ENCODE measurements at places on chromosomes 11 and 22.

DNA sequence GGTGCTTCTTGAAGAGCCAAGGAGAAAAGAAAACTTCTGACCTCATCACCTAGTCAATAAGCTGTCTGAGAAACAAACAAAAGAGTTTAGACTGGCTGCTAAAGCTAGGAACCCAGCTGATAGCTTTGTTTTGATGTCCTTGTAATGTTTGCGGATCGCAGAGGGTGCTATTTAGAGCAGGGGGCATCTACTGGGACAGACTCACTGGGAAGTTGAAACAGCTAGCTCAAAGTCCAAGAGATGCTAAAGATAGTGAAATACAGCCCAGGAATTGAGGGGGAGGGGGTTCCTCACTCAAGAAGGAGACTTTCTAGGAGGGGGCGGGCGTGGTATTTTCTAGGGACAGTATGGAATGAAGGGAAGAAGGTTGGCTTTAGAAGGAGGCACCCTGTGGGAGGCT lies 18.9 kb downstream of the ZBTB16 start:
- DNase-seq = no peak

DNA sequence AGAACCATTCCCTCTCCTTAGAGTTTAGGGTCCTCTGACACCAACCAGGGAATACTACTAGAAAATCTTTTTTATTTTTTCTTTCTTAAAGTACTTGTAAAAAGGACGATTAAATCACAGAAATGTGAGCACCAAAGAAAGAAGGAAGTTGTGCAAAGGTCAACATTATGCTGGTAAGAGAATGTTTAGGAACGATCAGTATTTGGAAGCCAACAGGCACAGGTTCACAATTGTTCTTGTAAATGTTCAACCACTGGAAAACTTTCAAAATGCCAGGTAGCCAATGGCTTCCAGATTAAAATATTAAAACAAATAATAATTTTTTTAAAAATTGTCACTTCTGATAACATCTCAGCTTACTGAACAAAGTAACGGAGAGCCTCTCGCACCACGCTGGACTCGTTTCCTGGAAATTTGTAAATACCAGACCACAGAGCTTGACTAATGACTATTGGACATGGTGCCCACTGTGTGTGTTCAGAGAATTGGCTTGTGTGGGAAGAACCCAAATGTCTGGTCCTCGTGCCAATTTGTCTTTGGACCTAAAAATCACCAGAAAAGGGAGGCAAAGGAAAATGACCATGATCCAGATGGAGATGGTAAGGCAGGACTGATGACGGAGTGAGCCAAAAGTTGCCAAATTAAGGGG lies 20.8 kb downstream of the COMMD9 start:
- no peak for DNase-seq

DNA sequence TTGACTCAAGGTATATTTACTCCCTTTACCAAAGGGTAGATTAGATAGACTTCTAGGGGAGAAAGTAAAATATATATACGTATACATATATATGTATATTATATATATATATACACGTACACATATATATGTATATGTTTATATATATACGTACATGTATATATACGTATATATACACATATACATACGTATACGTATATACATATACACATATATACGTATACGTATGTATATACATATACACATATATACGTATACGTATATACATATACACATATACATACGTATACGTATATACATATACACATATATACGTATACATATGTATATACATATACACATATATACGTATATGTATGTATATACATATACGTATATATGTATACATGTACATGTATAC lies 430.5 kb upstream of the ANO3 start:
- no peak for DNase-seq

GRCh38 chr22:19844377-19845053 lies 10.2 kb downstream of the GNB1L start:
- DNase-seq = peak; percentile 13

GRCh38 chr11:78798663-78799062 lies 224.0 kb upstream of the NARS2 start:
- peak; percentile 57 for DNase-seq

GRCh38 chr11:120882175-120882574 lies 141.7 kb upstream of the TBCEL start:
- no peak for DNase-seq

GRCh38 chr11:76083563-76084451 lies 122.5 kb downstream of the WNT11 start:
- no peak for DNase-seq

DNA sequence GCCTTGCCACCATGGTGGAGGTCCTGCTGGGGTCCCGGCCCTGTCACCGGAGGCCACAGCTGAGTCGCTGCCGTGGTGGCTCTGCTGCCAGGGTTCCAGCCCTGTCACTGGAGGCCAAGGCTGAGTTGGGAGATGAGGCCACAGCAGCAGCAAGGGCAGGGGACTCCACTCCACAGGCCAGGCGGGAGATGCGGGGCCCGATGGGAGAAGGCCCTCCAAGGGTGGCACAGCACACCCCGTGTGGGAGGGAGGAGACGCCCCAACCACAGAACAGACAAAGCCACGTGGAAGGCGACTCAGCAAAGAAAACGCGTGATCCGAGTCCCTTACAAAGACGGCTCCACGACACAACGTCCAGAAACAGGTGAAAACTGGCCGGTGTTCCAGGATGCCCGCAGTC lies 159.3 kb downstream of the BRD1 start:
- no peak for DNase-seq

DNA sequence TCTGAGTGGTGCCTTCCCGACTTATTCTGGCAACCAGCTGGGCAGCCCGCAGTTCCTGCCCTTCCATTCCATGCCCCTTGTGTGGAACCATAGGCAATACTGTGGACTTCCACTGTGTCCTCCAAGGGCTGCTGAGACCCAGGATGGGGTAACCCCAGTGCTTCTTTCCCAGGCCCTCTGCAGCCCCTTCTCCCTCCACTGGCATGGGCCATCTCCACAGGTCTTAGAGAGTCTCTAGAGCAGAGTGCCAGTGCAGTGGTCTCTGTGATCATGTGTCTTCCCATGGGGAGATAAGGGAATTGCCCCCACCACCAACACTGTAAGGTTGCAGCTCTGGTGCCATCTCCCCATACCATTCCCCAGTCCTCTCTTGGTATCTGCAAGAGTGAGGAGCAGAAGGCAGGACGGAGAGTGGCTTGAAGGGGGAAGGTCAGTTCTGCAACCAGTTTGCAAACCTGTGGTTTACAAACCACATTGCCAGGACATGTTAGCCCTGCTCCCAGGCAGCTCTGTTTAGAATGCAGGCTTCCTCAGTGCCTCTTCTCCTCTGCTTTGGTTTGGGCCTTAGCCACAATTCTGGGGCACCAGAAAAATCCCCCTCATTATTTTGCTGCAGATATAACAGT lies 20.9 kb upstream of the DRD2 start:
- no peak for DNase-seq

DNA sequence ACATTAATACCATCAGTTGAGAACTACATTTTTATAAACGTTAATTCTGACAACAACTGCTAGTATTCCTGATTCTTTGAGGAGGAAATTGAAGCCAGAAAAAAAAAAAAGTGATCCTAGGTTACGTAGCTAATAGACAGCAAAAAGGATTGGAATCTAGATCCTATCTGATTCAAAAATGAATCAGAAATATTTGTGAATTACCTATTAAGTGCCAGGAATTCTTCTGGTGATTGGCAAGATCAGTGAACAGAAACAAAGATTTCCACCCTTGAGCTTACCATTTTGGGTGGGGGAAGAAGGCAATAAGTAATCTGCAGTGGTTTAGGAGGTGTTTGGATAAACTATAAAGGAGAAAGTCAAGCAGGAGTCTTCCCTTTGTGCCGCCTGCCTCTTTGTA lies 63.9 kb upstream of the LARGE1 start:
- DNase-seq = no peak

Measured in stimulated activated naive CD8-positive, alpha-beta T cell treated with anti-CD3 and anti-CD28 coated beads, Interleukin-15, Interleukin-2, amounts not matched to agents 100 U/mL and 50 U/mL, for 24 hours (primary cell).